ENCODE measurements at places on chromosomes 1 and 21. TPM values are rescaled to one million over a fixed set of nuclear protein-coding genes. Genes with fewer than 3 reads are reported as not detected.

RNU1-1 gene
- polyA plus RNA-seq, result not detected

PRRX1 gene
- polyA plus RNA-seq, result 264 TPM

PRELP gene
- polyA plus RNA-seq, result 13.9 TPM

HSD11B1 gene
- polyA plus RNA-seq, result 31.0 TPM

TRIM17 gene
- polyA plus RNA-seq, result 0.12 TPM

RAB7B gene
- polyA plus RNA-seq, result 20.1 TPM

LY9 gene
- polyA plus RNA-seq, result not detected

CD5L gene
- polyA plus RNA-seq, result not detected

LRRIQ3 gene
- polyA plus RNA-seq, result 0.56 TPM

TMEM53 gene
- 11.6 TPM for polyA plus RNA-seq

TFF1 gene
- not detected for polyA plus RNA-seq

PI4KB gene
- 75.4 TPM for polyA plus RNA-seq

FCGR2B gene
- not detected for polyA plus RNA-seq

DENND2C gene
- 1.5 TPM for polyA plus RNA-seq

ZMYND12 gene
- 0.16 TPM for polyA plus RNA-seq

UHMK1 gene
- polyA plus RNA-seq, result 39.1 TPM

TMPRSS3 gene
- not detected for polyA plus RNA-seq

GUCA2B gene
- not detected for polyA plus RNA-seq

FAM167B gene
- 1.3 TPM for polyA plus RNA-seq

FAM163A gene
- polyA plus RNA-seq, result not detected

OMA1 gene
- 14.6 TPM for polyA plus RNA-seq

DNASE2B gene
- polyA plus RNA-seq, result not detected
